ENCODE measurements at places on chromosomes 3 and 15. TPM values are rescaled to one million over a fixed set of nuclear protein-coding genes. Genes with fewer than 3 reads are reported as not detected.

SAMMSON gene
- polyA plus RNA-seq = 0.09 TPM

PROS1 gene
- polyA plus RNA-seq = 43.5 TPM

UTS2B gene
- polyA plus RNA-seq = 0.24 TPM

CD80 gene
- 0.45 TPM for polyA plus RNA-seq

VPS8 gene
- 36.2 TPM for polyA plus RNA-seq

ABI3BP gene
- 75.9 TPM for polyA plus RNA-seq

COPS2 gene
- 93.9 TPM for polyA plus RNA-seq

USP19 gene
- 40.4 TPM for polyA plus RNA-seq

Measured in large intestine (tissue), 12 donors.